NCI-H1417 treated with DMSO at 0.1 percent for 48 hours (cell line): ENCODE measurements at places on chromosomes 2 and 18.

- no peak for DNase-seq
Observed at GRCh38 chr2:96233880-96234316, 25.3 kb upstream of the STARD7 start.

GRCh38 chr2:150783896-150784295 is 296.4 kb upstream of the RND3 start:
- DNase-seq, result no peak

DNA sequence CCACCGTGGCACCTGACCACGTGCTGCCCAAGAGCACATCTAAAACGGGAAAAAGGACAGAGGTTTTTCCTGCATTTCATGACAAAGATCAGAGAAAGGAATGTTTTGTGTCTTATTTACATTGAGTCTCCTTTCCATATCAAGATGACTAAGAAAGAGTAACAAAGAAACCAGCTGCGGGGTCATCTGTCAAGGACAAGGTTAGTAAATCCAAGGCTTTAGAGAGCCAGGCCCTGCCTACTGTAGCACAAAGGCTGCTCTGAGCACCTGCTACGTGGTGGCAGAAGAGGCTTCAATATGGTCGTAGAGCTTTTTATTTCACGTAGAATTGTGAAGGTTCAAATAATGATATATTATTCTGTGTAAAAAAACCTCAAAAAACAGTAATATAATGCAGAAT is 51.0 kb downstream of the PRELID3A start:
- no peak for DNase-seq

GRCh38 chr2:86518481-86518880 is 44.8 kb downstream of the CHMP3 start:
- no peak for DNase-seq

- no peak for DNase-seq
Observed at GRCh38 chr18:50742952-50743351, 76.9 kb downstream of the MRO start.

DNA sequence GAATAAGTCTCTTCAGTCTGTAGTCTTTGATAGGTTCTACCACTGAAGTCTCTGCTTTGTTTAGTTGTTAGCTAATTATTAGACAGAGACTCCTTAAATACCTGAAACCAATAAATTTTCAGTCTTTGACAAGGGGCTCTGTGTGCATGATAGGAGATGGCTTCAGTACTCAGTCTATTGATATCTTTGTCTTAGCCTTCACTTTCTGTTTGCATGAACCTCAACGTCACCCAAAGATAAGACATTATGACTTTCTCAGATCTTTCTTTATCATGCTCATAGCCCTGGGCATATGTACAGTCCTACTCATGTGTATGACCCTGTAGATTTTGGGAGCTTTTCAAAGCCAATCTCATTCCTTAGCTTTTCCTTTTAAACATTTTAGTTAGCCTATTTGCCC is 183.5 kb upstream of the GCFC2 start:
- no peak for DNase-seq

DNA sequence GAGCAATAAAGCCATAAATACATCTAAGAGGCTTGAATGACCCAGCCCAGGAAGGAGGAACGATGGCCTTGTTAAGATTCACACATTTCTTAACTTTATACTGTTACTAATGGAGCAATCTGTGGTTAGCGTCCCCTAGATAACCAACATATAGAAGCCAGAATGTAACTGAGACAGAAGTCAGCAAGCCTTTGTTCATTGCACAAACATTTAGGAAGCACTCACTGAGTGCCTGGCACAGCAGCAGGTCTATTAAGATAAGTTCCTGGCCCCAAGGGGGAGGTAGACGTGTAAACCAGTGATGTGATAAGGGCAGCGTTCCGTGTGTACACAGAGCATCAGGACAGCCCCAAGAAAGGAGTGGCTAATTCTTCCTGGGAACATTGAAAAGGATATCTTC is 63.6 kb upstream of the ATL2 start:
- no peak for DNase-seq

DNA sequence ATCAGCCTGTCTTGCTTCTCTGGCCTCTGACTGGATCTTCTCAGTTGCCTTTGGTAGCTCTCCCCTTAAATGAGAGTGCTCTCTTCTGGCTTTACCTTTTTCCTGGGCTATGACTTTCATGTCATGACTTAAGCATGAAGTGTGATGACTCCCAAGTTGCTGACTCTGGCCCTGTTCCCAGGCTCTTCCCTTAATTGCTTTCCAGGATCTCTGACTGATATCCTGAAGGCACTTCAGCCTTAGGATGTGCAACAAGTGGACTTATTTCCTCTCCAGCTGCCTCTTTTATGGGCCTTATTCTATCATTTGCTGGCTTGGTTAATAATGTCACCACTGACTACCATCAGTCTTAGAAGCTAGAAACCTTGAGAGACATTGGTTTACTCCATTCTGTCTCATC is 17.4 kb downstream of the SEMA4F start:
- no peak for DNase-seq

DNA sequence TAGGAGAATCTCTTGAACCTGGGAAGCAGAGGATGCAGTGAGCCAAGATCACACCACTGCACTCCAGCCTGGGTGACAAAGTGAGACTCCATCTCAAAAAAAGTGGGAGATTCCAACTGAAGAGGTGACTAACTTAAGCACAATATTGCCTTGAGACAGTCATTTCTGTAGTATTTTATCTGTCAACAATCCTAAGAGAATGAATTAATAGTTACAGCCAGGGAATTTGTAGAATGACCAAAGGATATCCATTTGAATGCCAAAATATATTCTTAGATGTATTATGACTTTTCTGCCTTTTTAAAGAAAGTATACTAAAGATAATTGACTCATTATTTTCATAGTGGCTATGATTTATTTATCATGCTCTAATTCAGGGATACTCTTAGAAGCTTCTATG is 40.7 kb upstream of the CCDC150 start:
- DNase-seq, result no peak

DNA sequence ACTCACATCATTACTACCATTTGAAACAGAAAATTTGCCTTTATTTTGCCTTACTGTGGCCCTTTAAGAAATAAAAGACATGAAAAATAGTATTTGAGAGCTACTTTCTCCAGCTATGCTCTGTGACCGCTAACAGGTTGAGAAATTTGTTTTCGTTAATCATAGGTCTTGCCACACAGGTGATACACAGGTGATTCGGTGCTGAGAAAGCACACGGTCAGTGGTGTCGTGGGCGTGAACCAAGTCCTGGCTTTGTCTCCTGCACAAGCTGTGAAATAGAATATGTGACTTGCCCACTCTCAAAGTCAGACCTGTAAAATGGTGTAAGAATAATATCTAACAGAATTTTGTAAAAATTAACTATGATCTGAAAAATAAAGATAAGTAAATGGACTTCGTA is 155.3 kb upstream of the SLC39A10 start:
- DNase-seq, result no peak

- no peak for DNase-seq
Observed at GRCh38 chr18:2186967-2187366, 384.3 kb downstream of the METTL4 start.
